ENCODE measurements at places on chromosomes 2 and 18. TPM values are rescaled to one million over a fixed set of nuclear protein-coding genes. Genes with fewer than 3 reads are reported as not detected.

GRCh38 chr2:156003780-156004179, 328.7 kb downstream of the NR4A2 start:
- no peaks in the 10 kb centered on the region for H3K4me1 ChIP-seq
- H3K36me3 ChIP-seq: no peaks in the 10 kb centered on the region
- no peaks in the 10 kb centered on the region for H3K27me3 ChIP-seq

GRCh38 chr2:187710791-187711521, 156.7 kb upstream of the TFPI start:
- no peak overlapping the region for H3K27ac ChIP-seq
- H3K4me3 ChIP-seq: no peak overlapping the region
- no peak for DNase-seq
- no peaks in the 10 kb centered on the region for H3K36me3 ChIP-seq
- no peaks in the 10 kb centered on the region for H3K4me1 ChIP-seq

- peaks cover 1% of the 10 kb centered on the region for H3K36me3 ChIP-seq
- peaks cover 8% of the 10 kb centered on the region for H3K4me1 ChIP-seq
- DNase-seq: no peak
- peaks cover 13% of the 10 kb centered on the region for H3K27me3 ChIP-seq
- no peak overlapping the region for H3K4me3 ChIP-seq
- H3K27ac ChIP-seq: peak overlapping the region; percentile 2
Observed at GRCh38 chr2:149271575-149271974, 58.8 kb upstream of the LYPD6 start.

DNA sequence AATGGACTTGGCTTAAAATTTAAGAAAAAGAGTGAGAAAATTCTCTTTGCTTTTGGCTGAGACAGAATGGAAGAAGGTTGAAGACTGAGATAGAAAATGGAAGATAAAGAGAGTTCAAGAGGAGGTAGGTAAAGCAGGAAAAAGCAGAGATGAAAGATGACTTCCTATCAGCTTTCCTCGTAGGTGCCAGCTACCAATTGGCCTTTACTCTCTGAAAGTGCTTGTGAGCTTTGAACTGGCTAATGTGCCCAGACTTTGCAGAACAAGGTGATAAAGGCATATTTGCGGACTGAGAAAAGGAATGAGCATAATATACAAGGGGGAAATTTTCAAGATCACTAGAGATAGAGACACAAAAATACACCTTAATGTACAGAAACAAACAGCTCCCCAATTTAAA, 54.7 kb upstream of the UBE2E3 start:
- no peak overlapping the region for H3K4me3 ChIP-seq
- no peaks in the 10 kb centered on the region for H3K27me3 ChIP-seq
- H3K27ac ChIP-seq: no peak overlapping the region
- no peaks in the 10 kb centered on the region for H3K36me3 ChIP-seq
- H3K4me1 ChIP-seq: no peaks in the 10 kb centered on the region

DNA sequence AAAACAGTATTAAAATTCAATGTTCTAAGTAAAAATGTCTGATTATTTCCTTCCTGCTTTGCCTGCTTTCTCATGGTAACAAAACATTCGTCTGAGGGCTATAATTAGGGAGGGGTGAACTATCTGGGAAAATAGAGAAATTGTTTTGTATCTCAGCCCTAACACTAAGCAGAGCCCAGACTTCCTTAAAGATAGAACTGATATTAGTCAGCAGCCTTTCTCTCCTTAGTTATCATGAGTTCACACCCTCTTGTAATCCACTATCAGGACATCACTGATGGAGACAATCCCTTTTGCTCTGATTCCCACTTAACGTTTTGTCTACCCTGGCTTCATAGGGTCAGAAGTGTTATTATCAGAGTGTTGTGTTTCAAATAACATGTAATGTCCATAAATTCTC, 701.1 kb upstream of the ZEB2 start:
- H3K27me3 ChIP-seq: no peaks in the 10 kb centered on the region
- no peaks in the 10 kb centered on the region for H3K36me3 ChIP-seq
- no peak overlapping the region for H3K27ac ChIP-seq
- no peak for DNase-seq
- H3K4me3 ChIP-seq: no peak overlapping the region

- peaks cover 4% of the 10 kb centered on the region for H3K27me3 ChIP-seq
- H3K36me3 ChIP-seq: peaks cover 12% of the 10 kb centered on the region
Observed at GRCh38 chr2:239250216-239251081, 150.4 kb downstream of the HDAC4 start.

- DNase-seq: no peak
- peaks cover 3% of the 10 kb centered on the region for H3K27me3 ChIP-seq
- H3K4me3 ChIP-seq: no peak overlapping the region
Observed at GRCh38 chr2:133143645-133144044, 424.6 kb downstream of the NCKAP5 start.

GRCh38 chr18:76487070-76487469, 8.0 kb downstream of the ZNF516 start:
- H3K36me3 ChIP-seq: no peaks in the 10 kb centered on the region
- H3K4me1 ChIP-seq: peaks cover 32% of the 10 kb centered on the region
- H3K27ac ChIP-seq: no peak overlapping the region
- H3K27me3 ChIP-seq: peaks cover 4% of the 10 kb centered on the region
- no peak for DNase-seq
- no peak overlapping the region for H3K4me3 ChIP-seq

GRCh38 chr18:47701134-47701533, 229.3 kb downstream of the SMAD2 start:
- H3K4me3 ChIP-seq: no peak overlapping the region
- H3K36me3 ChIP-seq: no peaks in the 10 kb centered on the region
- peaks cover 12% of the 10 kb centered on the region for H3K27me3 ChIP-seq
- no peak for DNase-seq

DNA sequence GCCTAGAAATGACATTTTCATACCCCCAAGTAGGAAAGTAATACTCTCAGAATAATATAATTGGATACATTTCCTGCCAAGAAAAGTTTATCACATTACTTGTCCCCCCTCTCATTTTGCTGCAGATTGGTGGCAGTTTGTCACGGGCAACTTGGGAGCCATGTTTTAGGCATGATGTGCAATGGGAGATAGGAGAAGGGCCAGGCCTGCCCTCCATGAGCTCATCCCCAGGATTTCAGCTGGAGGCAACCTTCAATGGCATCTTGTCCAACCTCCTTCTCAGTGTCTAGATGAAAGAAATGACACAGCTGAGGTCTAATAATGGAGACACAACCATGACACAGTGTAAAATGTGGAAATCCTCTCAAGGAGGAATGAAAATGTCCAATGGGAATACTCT, 11.4 kb upstream of the RAB31 start:
- DNase-seq: no peak
- H3K4me1 ChIP-seq: no peaks in the 10 kb centered on the region
- H3K36me3 ChIP-seq: no peaks in the 10 kb centered on the region
- H3K4me3 ChIP-seq: no peak overlapping the region

GRCh38 chr18:3771121-3771971, 321.4 kb downstream of the TGIF1 start:
- H3K27me3 ChIP-seq: peaks cover 26% of the 10 kb centered on the region
- H3K4me3 ChIP-seq: peak overlapping the region; percentile 72
- no peaks in the 10 kb centered on the region for H3K36me3 ChIP-seq
- H3K27ac ChIP-seq: no peak overlapping the region
- DNase-seq: peak; percentile 85
- H3K4me1 ChIP-seq: peaks cover 12% of the 10 kb centered on the region

GRCh38 chr2:182521453-182522404, 94.9 kb upstream of the PDE1A start:
- no peak for DNase-seq
- H3K27ac ChIP-seq: no peak overlapping the region
- no peak overlapping the region for H3K4me3 ChIP-seq
- no peaks in the 10 kb centered on the region for H3K36me3 ChIP-seq

GRCh38 chr2:220001751-220002150, 374.3 kb downstream of the SLC4A3 start:
- no peak for DNase-seq
- H3K4me1 ChIP-seq: no peaks in the 10 kb centered on the region
- H3K36me3 ChIP-seq: no peaks in the 10 kb centered on the region
- H3K4me3 ChIP-seq: no peak overlapping the region
- H3K27me3 ChIP-seq: no peaks in the 10 kb centered on the region

DNA sequence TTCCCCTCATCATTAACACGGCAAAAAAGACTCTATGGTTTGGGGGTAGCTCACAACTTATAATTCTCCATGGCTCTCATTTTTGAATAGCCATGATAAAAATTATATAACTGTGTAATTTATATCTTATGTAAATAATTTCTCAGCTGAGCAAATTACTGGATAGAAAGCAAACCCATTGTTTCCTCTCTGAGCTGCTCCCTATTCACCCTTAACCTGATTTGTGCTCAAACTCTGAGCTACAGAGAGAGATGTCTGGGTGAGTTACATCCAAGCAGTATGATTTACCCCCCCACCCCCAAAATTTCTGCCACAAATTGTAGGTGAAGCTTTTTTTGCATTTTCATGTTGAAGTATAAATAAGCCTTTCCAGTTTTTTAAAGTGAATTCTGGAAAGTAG, 123.7 kb downstream of the TFCP2L1 start:
- H3K27ac ChIP-seq: no peak overlapping the region
- H3K27me3 ChIP-seq: no peaks in the 10 kb centered on the region
- DNase-seq: no peak
- no peak overlapping the region for H3K4me3 ChIP-seq
- H3K36me3 ChIP-seq: peaks cover 1% of the 10 kb centered on the region

DNA sequence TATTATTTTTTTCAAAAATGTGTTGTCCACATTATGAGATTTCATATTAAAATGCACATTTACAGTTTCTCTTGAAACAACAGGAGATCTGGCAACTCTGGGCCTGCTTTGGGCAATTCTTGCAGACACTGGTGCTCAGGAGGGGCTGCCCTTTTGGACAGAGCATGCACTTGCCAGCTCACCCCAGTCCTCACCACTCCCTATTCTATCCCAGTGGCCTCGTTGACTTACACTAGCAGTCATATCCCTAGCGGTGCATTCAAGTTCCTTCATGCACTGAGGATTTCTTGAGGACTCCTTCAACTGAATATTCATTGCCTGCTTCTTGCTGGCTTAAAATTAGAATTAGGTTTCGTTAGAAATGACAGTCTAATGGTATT, 87.9 kb upstream of the FHL2 start:
- DNase-seq: no peak
- no peak overlapping the region for H3K27ac ChIP-seq
- H3K4me1 ChIP-seq: no peaks in the 10 kb centered on the region
- no peaks in the 10 kb centered on the region for H3K36me3 ChIP-seq
- H3K4me3 ChIP-seq: no peak overlapping the region

GRCh38 chr2:218671097-218671653, 627 bp downstream of the RNF25 start:
- H3K4me3 ChIP-seq: peak overlapping the region; percentile 94
- H3K27me3 ChIP-seq: no peaks in the 10 kb centered on the region
- peaks cover 17% of the 10 kb centered on the region for H3K4me1 ChIP-seq
- DNase-seq: no peak
- H3K36me3 ChIP-seq: no peaks in the 10 kb centered on the region
- peak overlapping the region; percentile 93 for H3K27ac ChIP-seq

DNA sequence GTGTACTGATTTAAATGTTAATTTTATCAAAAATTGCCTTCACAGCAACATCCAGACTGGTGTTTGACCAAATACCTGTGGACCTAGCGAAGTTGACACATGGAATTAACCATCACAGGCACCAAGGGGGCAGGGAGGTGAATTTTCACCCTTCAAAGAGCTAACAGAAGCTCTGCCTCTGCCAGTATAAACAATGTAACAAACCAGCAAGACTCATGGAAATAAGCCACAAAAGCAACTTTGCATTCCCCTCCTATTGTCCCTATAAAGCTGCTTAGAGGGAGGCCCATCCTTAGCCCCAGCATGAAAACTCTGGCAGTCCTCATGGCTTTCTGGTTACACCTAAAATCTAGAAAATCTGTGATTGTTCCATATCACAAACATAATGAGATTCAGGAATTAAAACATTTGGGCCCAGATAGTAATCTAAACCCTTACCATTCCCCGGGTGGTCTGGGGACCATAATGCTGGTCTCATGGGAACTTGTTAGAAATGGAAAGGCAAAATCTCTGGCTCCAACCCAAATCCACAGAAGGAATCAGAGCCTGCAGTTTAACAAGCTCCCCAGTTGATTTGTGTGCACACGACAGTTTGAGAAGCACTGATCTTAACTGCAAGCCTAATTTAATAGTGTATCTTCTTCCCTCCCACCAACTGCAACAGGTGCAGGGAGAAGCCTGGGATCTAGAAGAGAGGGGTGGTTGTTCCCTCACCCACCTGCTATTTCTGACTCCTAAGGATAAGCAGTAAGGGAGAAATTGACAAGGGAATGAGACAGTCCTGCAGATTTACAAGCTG, 23.1 kb downstream of the SERPINB11 start:
- DNase-seq: no peak
- H3K27ac ChIP-seq: no peak overlapping the region
- no peaks in the 10 kb centered on the region for H3K36me3 ChIP-seq

Gene CNGA3
- total RNA-seq: not detected

Gene BBS5
- 3.5 TPM for total RNA-seq

Gene CASP10
- total RNA-seq: 25.5 TPM

Gene CD207
- total RNA-seq: not detected

Gene GPATCH11
- 12.5 TPM for total RNA-seq

Gene SP140L
- 36.3 TPM for total RNA-seq

Gene PLEK
- total RNA-seq: 2.3 TPM

Gene LYPD1
- total RNA-seq: not detected
